ENCODE measurements at places on chromosomes 11 and 22. TPM values are rescaled to one million over a fixed set of nuclear protein-coding genes. Genes with fewer than 3 reads are reported as not detected.

- no peak overlapping the region for H3K27ac ChIP-seq
- H3K27me3 ChIP-seq = no peaks in the 10 kb centered on the region
- peaks cover 11% of the 10 kb centered on the region for H3K4me1 ChIP-seq
- H3K36me3 ChIP-seq = no peaks in the 10 kb centered on the region
- no peak overlapping the region for H3K4me3 ChIP-seq
- DNase-seq = no peak
Observed at GRCh38 chr11:34280945-34281872, 76.6 kb downstream of the ABTB2 start.

PSMC3 gene
- 96.6 TPM for total RNA-seq

DNA sequence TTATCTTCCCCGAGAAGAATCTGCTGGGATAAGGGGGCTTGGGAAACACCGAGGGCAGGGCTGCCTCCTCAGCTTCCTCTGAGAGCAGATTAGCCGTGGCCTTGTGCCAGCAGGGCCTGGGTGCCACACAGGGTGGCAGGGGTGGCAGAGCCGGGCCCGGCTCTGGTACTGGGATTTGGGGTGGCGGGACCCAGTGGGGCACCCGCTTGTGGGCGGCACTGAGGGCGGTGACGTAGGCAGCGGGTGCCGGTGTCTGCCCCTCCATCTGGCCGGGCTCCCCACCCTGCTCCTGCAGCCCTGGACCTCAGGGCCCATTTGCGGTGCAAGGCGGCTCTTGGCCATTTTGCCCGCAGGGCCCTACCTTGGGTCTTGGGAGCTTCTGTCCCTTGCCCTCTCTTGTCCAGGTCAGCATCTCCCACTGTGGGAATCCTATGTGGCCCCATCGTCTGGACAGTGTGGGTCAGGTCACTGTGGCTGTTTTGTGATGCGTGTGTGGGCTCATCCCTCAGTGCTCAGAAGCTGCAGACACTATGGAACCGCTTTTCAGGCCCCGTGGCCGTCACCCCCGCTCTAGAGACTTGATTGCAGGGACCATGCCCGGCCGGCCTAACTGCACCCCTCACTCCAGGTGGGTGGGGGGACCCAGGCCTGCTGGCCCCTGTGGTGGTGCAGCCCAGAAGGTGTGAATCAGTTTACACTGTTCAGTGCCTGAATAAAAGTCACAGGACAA is 29.7 kb upstream of the KRTAP5-6 start:
- peak overlapping the region; percentile 81 for H3K27ac ChIP-seq
- H3K27me3 ChIP-seq = no peaks in the 10 kb centered on the region
- H3K4me1 ChIP-seq = peaks cover 28% of the 10 kb centered on the region
- H3K4me3 ChIP-seq = peak overlapping the region; percentile 57
- DNase-seq = no peak

- no peak for DNase-seq
- no peak overlapping the region for H3K4me3 ChIP-seq
- H3K27me3 ChIP-seq = no peaks in the 10 kb centered on the region
Observed at GRCh38 chr22:37345863-37346504, 63.7 kb downstream of the CYTH4 start.

DNA sequence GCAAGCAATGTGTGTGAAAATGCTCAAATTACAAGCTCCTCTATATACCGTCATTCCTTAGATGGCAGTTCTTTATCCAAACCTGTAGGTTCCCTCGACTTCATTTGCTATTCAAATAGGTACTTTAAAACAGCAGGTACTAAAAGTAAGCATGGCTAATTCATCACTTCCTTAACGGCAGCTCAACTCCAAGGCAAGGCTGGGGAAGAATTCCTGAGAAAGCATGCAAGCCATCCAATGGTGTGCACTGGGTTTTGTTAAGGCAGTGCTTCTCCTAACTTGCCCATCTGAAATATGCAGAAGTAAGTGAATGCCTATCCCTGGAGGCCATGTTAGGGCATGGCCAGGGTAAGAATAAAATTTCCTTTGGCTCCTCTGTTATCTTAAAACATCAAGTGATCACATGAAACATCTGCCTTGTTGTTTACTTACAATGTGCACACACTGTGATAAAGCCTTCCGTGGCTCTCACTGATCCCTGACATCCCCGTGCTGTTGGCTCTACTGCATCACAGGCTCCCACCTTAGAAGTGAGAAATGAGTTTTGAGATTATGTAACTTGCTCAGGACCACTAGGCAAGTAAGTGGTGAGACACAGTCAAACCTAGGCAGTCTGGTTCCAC is 52.1 kb downstream of the SMCO4 start:
- no peaks in the 10 kb centered on the region for H3K27me3 ChIP-seq
- no peak overlapping the region for H3K27ac ChIP-seq
- H3K4me1 ChIP-seq = peaks cover 77% of the 10 kb centered on the region
- H3K4me3 ChIP-seq = no peak overlapping the region
- no peaks in the 10 kb centered on the region for H3K36me3 ChIP-seq

GRCh38 chr11:12800871-12801270 is 126.7 kb downstream of the TEAD1 start:
- peaks cover 28% of the 10 kb centered on the region for H3K4me1 ChIP-seq
- H3K4me3 ChIP-seq = no peak overlapping the region
- no peaks in the 10 kb centered on the region for H3K27me3 ChIP-seq
- no peak overlapping the region for H3K27ac ChIP-seq
- no peaks in the 10 kb centered on the region for H3K36me3 ChIP-seq

DNA sequence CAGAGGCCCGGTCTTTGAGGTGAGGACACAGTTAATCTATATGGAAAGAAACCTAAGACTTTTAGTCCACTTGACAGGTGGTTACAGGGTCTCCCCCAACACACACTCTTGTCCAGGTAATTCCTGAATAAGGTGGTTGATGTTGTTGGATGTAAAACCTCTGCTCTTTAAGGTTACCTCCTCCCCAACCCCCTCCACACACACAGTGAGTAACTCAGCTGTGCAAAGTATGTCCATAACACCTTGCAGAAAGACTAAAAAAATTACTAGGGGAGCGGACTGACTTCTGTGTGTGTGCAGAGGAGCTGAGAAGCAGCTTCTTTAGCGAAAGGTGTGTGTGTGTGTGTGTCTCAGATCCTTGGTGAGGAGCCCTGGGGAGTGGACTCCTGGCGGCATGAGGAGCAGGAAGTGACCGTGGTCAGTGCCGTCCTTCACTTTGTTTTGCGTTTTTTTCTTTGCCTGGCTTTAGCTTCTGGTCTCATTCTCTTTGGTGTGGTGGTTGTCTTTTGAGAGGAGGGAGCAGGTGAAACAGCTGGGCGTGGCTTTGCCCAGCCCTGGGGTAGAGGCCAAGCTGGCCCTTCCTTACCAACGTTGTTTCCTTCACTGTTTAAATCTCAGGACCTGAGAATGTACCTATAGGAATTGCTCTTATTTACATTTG is 1.7 kb downstream of the ZBED4 start:
- no peaks in the 10 kb centered on the region for H3K27me3 ChIP-seq
- H3K4me1 ChIP-seq = peaks cover 27% of the 10 kb centered on the region
- H3K36me3 ChIP-seq = no peaks in the 10 kb centered on the region
- no peak overlapping the region for H3K27ac ChIP-seq

DNA sequence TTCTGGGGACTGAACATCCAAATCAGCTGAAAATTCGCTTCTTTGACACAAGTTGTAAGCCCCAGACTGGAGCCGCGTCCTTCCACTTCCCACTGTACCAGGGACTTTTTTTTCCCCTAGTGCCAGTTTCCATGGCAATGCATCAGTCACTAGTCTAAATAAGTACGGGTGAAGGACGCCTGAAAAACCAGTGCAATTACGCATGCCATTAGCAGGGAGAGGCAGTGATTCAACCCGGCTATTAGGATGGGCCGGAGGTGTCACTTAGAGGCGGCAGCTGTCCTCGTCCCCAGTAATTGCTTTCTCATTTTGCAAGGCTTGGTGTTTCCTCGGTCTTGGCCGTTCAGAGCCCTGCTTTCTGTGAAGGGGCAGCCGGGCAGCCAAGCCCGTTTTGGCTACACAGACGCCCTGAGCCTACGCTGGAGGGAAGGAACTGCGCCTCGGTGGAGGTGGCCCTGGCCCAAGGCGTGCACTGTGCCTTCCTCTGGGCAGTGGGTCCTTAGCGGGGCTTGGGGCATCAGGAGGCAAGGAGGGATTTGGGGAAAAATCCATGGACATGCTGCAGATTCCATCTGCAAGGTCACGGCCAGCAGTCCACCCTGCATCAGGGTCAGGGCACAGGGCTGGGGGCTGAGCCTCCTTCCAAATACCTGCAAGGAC is 319.7 kb downstream of the CTTN start:
- H3K4me3 ChIP-seq = no peak overlapping the region
- no peak for DNase-seq
- H3K27ac ChIP-seq = no peak overlapping the region
- no peaks in the 10 kb centered on the region for H3K36me3 ChIP-seq
- no peaks in the 10 kb centered on the region for H3K27me3 ChIP-seq

OR6Q1 gene
- not detected for total RNA-seq

DNA sequence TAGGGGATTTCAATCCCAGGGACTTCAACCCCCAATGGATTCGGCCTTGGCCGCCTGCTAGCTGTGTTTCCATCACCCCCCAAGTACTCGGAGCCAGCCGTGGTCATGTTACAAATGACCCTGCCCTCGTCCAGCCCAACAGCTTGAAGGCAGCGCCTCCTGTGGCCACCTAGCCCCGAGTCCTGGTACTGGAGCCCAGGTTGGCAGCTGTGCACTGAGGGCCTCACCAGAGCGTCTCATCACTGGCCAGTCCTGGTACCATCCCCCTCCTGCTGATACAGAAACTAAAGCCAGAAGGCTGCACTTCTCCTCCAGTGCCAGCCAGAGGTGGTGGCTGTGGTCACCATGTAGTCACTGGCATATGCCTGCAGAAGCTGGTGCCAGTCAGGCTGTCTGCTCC is 44.9 kb upstream of the FADD start:
- no peaks in the 10 kb centered on the region for H3K27me3 ChIP-seq
- H3K27ac ChIP-seq = no peak overlapping the region
- no peak overlapping the region for H3K4me3 ChIP-seq
- DNase-seq = no peak
- peaks cover 16% of the 10 kb centered on the region for H3K4me1 ChIP-seq

C11orf97 gene
- not detected for total RNA-seq

MUC6 gene
- 0.05 TPM for total RNA-seq

DNA sequence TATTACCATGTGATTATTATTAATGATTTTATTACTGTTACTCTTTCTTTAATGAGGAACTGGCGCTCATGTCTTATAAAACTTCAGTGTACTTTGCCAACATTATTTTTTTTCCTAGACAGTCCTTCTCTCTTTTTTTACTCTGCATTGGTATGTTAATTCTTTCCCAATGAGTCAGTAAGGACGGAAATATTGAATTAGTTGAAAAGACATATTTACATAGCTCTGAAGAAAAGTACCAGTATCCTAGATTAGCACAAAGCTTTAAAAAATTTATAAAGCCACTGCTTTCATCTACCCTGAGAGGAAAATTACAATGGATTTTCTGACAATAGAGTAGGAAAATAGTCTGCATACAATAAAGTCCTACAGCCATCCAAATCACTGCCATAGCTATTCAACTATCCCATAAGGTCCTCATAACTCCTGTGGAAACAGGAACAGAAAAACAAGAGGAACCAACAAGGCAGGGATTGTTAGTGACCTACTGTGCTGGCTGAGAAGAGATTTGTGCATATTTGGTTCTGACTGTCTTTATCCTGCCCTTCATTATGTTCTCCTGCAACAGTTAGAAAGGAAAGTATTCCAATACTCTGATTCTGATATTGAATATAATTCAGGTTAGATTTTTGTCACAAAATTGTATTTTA is 314.4 kb downstream of the AASDHPPT start:
- no peak overlapping the region for H3K4me3 ChIP-seq
- H3K27me3 ChIP-seq = peaks cover 3% of the 10 kb centered on the region
- no peaks in the 10 kb centered on the region for H3K4me1 ChIP-seq
- no peak for DNase-seq

DNA sequence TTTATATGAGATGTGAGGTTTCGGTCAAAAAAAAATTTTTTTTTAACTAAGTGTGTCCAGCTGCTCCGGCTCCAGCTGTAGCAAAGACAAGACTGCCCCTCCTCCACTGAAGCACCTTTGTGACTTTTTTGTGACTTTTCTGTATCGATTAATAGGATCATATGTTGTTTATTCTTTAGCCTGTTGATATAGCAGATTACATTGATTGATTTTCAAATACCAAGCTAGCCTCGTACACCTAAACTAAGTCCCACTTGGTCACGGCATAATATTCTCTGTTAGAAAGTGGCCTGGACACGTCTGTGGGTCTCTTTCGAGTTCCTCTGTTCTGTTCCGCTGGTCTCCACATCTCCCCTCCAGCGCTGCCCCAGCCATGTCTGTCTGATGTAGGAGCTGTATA is 126.8 kb downstream of the IGLL1 start:
- H3K4me1 ChIP-seq = no peaks in the 10 kb centered on the region
- H3K4me3 ChIP-seq = no peak overlapping the region
- peaks cover 3% of the 10 kb centered on the region for H3K27me3 ChIP-seq
- DNase-seq = no peak
- no peak overlapping the region for H3K27ac ChIP-seq

- H3K36me3 ChIP-seq = peaks cover 1% of the 10 kb centered on the region
- no peaks in the 10 kb centered on the region for H3K27me3 ChIP-seq
- no peak overlapping the region for H3K27ac ChIP-seq
- peaks cover 37% of the 10 kb centered on the region for H3K4me1 ChIP-seq
Observed at GRCh38 chr22:50260801-50261614, 475 bp downstream of the MAPK12 start.

GRCh38 chr11:78642979-78643675 is 68.5 kb upstream of the NARS2 start:
- H3K4me3 ChIP-seq = no peak overlapping the region
- H3K4me1 ChIP-seq = no peaks in the 10 kb centered on the region
- no peaks in the 10 kb centered on the region for H3K27me3 ChIP-seq
- DNase-seq = no peak
- H3K36me3 ChIP-seq = no peaks in the 10 kb centered on the region

DNA sequence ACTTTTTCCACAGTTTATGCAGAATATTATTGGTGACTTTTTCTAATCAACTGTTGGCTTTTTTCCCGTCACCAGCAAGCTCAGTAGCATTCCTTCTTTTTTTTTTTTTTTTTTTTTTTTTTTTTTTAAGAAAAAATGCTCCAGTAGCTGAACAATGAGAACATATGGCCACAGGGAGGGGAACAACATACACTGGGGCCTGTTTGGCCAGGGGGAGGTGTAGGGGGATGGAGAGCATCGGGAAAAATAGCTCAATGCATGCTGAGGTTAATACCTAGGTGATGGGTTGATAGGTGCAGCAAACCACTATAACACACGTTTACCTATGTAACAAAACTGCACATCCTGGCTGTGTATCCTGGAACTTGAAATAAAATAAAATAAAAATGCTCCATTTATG is 82.5 kb downstream of the ARHGAP42 start:
- H3K27ac ChIP-seq = no peak overlapping the region
- H3K36me3 ChIP-seq = peaks cover 3% of the 10 kb centered on the region
- H3K27me3 ChIP-seq = no peaks in the 10 kb centered on the region
- H3K4me1 ChIP-seq = peaks cover under 1% of the 10 kb centered on the region
- DNase-seq = no peak

GRCh38 chr11:9962722-9963121 is 298.8 kb downstream of the SWAP70 start:
- H3K36me3 ChIP-seq = peaks cover 5% of the 10 kb centered on the region
- no peak overlapping the region for H3K4me3 ChIP-seq
- H3K27ac ChIP-seq = no peak overlapping the region
- H3K27me3 ChIP-seq = no peaks in the 10 kb centered on the region
- H3K4me1 ChIP-seq = no peaks in the 10 kb centered on the region

Data from liver (tissue), 10 donors.